ENCODE measurements at places on chromosomes 7 and 10.

DNA sequence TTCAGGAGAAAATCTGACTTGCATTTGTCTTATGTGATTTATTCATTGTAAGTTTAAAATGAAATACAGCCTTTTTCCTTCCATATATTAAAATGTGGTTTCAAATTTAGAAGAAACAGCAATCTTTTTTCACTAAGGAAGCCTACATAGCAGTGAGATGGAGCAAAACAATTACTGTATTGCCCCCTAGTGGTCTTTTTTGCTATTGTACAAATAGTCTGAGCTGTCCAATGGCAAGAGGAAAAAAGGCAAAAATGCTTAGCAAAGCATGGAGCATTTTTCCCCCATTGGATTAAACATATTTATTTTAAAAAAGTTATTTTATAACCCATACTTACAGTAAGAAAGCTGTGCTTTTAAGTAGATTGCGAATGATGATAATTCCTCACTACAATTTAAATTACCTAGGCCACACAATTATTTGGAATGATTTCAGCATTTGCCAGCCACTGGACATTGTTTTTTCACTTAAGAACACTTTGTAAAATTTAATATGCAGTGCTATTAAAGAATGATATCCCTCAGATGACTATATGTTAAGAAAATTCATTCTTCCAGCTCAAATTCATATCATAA, 119.5 kb downstream of the CPED1 start:
- DNase-seq, result peak; percentile 56

DNA sequence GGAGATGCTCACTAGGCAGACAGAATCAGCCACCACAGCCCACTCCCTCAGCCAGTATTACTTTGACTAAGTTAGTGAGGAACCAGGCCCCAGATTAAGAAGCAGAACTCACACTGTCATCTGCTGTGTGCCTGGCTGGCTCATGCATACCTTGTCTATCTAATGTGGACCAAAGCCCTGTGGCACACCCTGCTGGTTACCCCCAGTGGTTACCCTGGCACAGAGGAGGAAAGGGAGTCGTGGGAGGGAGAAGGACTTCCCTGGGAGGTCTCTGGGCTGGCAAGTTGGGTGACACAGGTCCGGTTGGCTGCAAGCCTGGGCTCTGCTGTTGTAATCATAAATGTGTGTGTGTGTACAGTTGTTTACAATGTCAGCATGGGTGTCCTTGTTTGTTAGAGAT, 7.5 kb upstream of the SH2D4B start:
- peak; percentile 40 for DNase-seq

DNA sequence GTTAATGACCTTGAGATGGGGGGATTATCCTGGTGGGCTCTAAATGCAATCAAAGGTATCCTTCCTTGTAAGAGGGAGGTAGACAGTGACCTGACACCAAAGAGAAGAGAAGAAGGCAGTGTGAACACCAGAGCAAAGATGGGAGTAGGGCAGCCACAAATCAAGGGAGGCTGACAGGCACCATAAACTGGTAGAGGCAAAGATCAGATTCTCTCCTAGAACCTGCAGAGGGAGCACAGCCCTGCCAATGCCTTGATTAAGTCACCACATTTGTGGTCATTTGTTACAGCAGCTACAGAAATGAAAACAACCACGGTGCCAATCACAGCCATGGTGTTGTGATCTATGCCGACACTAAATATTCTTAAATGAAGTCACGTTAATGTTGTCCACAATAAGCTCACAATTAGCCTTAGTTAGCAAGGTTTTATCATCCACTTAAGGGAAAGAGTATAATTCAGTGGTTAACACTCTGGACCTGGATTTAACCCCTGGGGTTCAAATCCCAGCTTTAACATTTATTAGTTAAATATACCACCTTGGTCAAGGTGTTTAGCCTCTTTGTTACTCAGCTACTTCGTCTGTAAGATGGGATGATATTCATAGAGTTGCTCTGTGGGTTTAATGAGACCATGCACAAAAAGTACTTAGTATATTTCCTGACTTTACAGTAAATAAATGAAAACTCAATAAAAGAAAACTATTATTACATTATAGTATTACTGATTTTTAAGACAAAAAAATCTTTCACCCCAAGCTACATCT, 70.8 kb downstream of the SGMS1 start:
- DNase-seq, result peak; percentile 26

- no peak for DNase-seq
These were observed 599.2 kb upstream of the PCDH15 start for GRCh38 chr10:55400075-55400849.

DNA sequence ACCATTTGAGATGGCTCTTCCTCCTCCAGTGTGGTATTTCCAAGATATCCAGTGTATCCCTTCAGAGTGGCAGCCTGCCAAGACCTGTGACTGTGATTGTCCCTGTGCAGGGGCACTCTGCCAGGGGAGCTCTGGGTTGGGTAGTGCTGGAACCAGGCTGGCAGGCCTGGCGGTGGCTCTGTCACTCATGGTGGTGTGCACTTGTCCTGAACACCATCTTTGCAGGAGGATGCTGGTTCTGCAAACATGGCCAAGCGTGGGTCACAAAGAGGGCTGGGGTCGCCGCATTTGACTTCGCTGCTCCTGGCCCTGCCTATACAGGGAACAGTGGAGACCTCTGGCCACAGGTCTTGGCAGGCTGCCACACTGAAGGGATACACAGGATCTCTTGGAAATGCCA, 205.2 kb downstream of the PRPF18 start:
- DNase-seq, result no peak

Measured in CD4-positive, alpha-beta T cell treated with Interleukin-1 beta for 1 hour (primary cell).